ENCODE measurements at places on chromosomes 5 and 9.

GRCh38 chr5:61306531-61307131, 25.4 kb upstream of the ZSWIM6 start:
- DNase-seq, result no peak

DNA sequence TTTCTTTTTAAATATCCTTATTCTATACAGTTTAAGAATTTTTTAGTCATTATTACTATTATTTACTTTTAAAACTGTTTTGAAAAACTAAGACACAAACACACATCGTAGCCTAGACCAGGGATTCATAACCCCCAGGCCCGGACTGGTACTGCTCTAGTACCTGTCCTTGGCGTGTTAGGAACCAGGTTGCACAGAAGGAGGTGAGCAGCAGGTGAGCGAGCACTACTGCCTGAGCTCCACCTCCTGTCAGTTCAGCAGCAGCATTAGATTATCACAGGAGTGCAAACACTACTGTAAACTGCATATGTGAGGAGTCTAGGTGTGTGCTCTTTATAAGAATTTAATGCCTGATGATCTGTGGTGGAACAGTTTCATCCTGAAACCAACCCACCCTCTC, 357.0 kb downstream of the PTPRD start:
- no peak for DNase-seq

GRCh38 chr5:151755383-151755782, 3.0 kb downstream of the ATOX1 start:
- no peak for DNase-seq

DNA sequence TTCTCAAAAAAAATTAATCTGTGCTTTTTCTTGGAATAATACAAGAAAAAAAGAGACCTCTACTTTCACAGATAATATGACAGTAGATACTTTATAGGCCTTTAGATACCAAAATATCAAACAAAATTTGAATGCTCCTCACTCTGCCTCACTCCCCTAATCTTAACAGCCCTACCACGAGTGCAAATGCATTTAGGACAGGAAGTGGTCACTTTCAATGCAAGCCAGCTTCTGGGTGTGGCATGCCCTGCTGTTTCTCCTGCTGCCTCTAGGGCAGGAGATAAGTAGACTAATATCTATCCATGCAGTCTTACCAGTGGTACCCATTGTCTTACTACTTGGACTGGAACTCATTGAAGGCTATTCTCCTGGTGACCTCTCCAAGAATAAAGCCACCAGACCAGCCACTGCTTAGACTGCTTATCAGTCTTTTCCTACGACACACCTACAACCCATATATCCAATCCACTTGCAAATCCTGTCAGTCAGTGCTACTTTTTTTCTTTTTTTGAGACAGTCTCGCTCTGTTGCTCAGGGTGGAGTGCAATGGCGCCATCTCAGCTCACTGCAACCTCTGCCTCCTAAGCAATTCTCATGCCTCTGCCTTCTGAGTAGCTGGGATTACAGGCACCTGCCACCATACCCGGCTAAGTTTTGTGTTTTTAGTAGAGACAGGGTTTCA, 23.0 kb downstream of the FRRS1L start:
- no peak for DNase-seq

GRCh38 chr9:132487351-132487791, 77.4 kb downstream of the CFAP77 start:
- DNase-seq, result no peak

DNA sequence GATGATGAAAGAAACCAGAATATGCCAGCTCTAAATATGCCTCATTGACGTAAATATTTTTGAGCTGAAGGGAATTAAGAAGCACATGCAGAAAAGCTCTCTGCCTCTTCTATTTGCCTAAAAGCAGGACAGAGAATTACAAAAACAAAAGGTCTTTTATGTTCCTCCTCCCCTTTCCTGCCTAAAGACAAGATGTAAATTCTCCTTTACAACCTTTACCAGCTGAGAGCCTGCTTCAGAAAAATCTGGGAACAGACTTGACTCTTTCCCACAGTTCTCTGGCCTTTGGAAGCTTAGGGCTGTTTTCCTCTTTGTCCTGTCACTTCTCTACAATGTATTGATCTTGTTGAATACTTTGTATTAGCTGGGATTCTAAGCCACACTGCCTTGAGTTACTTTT, 199.7 kb downstream of the TMC1 start:
- no peak for DNase-seq
